Stimulated activated CD4-positive, alpha-beta T cell treated with anti-CD3 and anti-CD28 coated beads, Interleukin-1b, Interleukin-23, amount 100 ng/mL, for 4 hours (primary cell): ENCODE measurements at places on chromosomes 5 and 9.

DNA sequence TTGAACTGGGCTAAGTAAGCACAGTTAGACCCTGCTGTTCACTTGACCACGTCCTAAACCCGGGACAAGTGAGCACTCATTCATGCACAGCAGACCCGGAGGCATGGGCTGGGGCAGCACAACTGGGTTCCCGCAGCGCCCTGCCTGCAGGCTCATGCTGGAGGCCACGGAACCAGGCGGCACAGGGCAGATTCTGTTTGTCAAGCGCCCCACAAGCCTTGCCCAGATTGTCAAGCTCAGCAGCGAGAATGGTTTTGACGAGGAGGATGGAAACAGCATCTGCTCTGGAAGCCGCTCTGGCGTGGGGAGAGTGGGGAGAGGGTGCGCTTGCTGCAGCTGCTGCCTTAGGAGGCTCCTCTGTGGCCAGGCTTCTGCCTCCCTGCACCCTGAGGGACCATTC is 32.7 kb downstream of the PRRT1B start:
- DNase-seq: no peak

GRCh38 chr9:122075135-122076030 is 17.7 kb downstream of the TTLL11 start:
- DNase-seq: no peak

DNA sequence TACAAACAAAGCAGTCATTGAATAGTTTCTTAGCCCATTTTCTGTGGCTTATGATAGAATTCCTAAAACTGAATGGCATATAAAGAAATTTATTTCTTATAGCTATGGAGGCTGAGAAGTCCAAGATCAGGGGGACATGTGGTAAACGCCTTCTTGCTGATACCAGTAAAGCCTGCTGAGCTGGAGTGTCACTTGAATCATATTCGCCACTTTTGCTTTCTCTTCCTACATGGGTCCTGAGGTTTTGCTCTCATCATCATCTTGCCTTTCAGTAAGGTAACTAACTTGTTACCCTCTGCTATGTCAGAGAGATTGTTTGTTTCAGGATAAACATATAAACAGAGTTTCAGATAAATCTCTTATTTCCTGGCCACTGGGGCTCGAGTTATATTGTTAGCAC is 203.3 kb upstream of the DMRT1 start:
- DNase-seq: no peak

GRCh38 chr9:37626708-37627292 is 24.0 kb upstream of the FRMPD1 start:
- DNase-seq: no peak

DNA sequence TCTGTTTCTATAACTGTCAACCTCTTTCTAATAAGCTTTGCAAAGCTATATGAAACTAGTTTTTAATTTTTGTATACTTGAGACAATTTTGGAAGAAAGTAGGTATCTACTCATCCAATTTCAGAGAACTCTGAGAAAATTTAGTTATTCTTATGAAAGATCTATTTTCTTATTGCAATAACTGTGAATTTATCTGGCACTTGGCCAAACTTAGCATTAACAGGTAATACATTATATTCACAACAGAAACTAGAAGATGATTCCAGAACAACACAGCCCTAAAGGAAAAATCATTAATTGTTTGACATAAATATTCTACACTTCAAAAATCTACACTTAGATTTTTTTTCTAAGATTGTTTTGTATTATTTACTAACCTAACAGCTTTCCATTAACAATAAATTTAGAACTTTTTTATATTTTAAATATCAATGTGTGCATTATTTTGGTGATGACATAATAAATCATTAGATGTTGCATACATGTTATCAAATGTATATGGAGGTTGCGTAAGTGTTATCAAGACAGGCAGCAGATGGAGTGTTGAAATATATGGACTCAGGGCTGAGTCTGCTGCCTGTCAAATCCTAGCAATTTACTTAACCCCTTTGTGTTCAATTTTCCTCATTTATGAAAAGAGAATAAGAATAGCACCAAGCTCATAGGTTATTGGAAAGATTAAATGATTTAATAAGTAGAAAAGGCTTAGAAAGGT is 141.8 kb downstream of the MUSK start:
- DNase-seq: no peak
